ENCODE measurements at places on chromosomes 1 and 21. TPM values are rescaled to one million over a fixed set of nuclear protein-coding genes. Genes with fewer than 3 reads are reported as not detected.

GRCh38 chr1:8537991-8538390 lies 220.1 kb downstream of the SLC45A1 start:
- H3K36me3 ChIP-seq, result no peaks in the 10 kb centered on the region
- DNase-seq, result no peak
- H3K27ac ChIP-seq, result no peak overlapping the region

Gene FAM151A
- total RNA-seq, result not detected

DNA sequence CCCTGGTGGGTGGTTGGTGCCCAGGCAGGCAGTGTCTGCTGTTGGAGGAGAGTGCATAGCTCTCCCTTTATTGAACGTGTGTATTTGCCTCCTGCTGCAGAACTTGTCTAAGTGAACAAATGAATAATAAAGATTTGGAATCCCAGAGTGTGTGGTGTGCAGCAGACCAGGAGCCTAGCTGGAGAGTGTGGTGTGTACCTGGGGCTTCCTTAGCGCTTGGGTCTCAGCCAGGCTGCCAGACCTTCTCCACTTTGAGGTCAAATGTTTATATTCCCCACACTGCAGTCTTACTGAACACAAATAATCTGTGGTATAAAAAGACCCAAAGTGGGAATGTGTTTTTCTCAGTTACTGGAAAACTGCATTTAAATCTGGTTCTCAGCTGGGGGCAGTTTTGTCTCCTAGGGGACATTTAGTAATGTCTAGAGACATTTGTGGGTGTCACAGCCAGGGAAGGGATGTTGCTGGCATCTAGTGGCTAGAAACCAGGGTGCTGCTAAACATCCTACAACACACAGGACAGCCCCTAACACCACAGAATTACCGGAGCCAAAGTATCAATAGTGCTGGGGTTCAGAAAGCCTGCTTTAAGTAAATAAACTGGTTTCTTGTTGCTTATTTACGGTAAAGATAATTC lies 23.6 kb downstream of the SLC37A1 start:
- H3K27me3 ChIP-seq, result no peaks in the 10 kb centered on the region
- no peaks in the 10 kb centered on the region for H3K36me3 ChIP-seq
- H3K4me1 ChIP-seq, result no peaks in the 10 kb centered on the region
- no peak overlapping the region for H3K4me3 ChIP-seq
- no peak overlapping the region for H3K27ac ChIP-seq

GRCh38 chr1:157136133-157136532 lies 2.1 kb downstream of the ETV3 start:
- H3K4me3 ChIP-seq, result peak overlapping the region; percentile 93
- H3K27ac ChIP-seq, result no peak overlapping the region
- H3K4me1 ChIP-seq, result peaks cover 20% of the 10 kb centered on the region
- no peak for DNase-seq
- no peaks in the 10 kb centered on the region for H3K27me3 ChIP-seq
